T-helper 9 cell (primary cell): ENCODE measurements at places on chromosomes 3 and 15.

GRCh38 chr3:126569390-126569975 is 10.8 kb upstream of the C3orf22 start:
- DNase-seq: no peak

GRCh38 chr15:22874256-22874655 is 35.8 kb downstream of the NIPA2 start:
- DNase-seq: no peak

- DNase-seq: no peak
These were observed 253.8 kb downstream of the XXYLT1 start for GRCh38 chr3:195017151-195017550.

DNA sequence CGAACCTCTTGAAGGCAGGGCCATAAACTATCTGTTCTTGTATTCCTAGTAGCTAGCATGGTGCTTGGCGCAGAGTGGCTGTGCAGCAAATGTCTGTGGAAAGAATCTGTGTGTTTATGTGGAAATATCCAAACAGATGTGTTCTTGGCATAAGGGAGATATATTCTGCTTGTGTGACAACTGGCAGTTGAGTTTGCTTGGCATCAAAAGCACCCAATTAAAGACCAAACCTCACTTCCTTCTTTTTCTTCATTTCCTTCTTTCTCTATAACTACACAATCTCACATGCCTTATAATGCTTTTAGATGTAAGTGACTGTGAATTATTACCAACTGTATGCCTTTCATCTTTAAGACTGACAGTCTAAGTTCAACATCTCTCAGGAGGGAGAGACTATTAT is 296.5 kb downstream of the SLC9A9 start:
- DNase-seq: no peak

DNA sequence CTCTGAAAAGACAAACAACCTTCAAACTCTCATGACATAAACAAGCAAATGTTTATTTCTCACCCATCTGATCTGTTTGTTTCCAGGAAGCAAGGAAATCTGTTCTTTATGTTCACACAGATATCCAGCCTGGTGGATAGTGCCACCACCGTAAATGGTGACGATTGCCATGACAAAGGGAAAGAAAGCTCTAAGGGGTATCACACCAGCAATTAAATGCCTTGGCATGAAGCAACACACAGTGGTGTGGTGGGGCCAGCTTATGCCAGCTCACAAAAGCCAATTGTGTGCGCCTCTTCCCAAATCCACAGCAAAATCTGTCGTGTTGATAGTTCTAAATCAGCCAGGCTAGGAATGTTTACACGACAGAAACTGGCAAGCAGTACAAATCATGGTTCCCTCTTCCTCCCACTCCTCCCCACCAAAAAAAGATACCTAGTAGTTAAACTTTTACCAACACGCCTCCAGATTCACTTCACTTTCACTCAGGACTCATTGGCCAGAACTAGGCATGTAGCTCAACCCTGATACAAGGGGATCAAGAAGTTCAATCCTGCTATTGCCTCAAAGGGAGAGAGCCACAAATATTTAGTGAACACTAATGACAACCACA is 189.2 kb upstream of the SLCO3A1 start:
- DNase-seq: no peak

- no peak for DNase-seq
These were observed 39.1 kb downstream of the SLC9A9 start for GRCh38 chr3:143809121-143809621.

DNA sequence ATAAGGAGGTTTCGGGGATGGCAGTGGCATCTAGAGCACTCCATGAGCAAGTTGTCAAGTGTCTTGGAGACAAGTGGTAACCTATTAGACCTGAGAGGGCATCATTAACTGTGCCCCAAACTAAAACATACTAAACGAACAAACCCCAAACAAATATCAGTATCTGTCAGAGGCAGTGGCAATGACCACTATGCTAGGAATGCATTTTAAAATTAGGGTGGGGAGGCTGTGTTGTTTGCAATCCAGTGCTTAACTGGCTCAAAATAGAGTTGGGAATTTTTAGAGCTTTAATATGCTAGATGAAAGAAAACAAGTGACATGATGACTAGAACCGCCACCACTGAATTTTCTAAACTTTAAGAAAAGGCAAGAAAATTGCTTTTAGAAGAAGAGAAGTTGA is 51.8 kb upstream of the TPRG1 start:
- DNase-seq: no peak

DNA sequence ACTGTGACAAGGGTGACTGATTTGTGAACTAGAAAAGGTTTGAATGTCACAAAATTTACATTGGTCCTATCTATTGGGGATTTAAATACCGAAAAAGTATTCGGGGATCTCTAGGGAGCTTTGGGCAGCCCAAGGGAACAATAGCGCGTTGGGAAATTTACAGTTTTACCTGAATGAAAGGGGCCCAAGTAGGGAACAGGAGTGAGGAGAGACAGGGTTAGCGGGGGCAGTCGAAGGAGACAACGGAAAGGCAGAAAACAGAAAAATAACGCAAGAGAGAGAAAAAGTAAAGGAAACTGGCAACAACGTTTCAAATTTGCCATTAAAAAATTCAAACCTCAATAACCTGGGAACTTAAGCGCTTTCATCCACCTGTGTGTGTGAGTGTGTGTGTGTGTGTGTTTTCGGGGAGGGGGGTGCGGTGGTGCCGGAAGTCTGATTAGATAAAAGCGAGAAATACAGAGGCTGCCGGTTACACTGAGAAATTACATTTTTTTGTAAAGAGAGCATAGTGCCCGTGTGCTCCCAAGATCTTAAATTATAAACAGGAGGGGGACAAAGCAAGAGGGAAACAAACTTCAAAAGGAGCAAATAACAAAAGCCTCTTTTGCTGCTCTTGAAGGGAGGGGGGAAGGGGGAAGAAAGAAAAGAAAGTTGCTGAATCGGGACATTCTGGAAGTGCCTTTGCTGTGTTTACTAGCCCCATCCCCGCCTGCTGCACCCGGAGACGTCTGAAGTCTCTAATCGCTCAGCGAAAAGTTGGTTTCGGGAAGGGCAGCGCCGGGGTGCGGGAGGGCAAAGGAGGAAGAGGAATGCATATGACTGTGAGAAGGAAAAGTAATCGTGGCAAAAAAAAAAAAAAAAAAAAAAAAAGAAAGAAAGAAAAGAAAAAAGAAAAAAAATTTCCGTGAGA is 721 bp upstream of the ZIC1 start:
- DNase-seq: no peak
